ENCODE measurements at places on chromosomes 4 and X.

- DNase-seq = peak; percentile 47
Observed at GRCh38 chr4:102789317-102789717, 28.5 kb upstream of the MANBA start.

DNA sequence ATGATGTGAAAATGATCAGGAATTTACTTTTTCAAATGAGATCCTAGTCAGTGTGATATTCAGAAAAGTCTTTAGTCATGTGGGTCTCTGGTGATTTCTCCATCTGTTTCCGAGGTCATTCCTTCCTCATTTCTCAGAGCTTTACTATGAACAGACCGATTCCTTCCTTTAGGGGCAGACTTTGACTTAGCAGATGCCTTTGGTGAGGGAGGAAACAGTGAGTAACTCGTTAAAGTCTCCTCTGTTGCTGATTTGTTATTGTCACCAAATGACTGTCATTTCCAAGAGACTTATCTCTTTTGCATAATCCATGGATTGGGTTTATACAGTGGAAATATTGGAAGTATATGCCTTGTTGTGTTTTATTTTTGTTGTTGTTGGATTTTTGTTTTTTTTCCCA, 76.2 kb upstream of the CD99 start:
- DNase-seq = no peak

DNA sequence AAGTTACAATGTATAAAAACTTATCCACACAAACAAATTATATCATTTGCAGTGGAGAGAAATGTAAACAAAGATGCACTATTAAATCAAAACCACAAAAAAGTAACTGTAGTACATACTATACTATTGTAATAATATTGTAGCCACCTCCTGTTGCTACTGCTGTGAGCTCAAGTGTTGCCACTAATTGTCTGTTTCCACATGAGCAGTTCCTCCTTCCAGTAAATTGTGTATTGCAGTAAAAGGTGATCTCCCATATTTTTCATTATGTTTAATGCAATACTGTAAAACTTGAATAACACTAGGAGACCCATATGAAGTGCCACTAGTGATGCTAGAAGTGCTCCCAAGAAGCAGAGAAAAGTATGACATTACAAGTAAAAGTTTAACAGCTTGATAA, 11.7 kb downstream of the LIN54 start:
- DNase-seq = no peak

- DNase-seq = peak; percentile 18
Observed at GRCh38 chr4:4386736-4387392, at the start of gene NSG1. Gene NSG1, plus strand, starts transcription at chr4:4387102. Its CDS starts 528 bp downstream, at chr4:4387630.

- no peak for DNase-seq
Observed at GRCh38 chr4:183589461-183590099, 69.4 kb downstream of the RWDD4 start.
